Small intestine (tissue), 16 donors: ENCODE measurements at places on chromosomes 6 and 20.
A peak's percentile ranks its signal among the peaks of the same experiment; 100 is the strongest.

DNA sequence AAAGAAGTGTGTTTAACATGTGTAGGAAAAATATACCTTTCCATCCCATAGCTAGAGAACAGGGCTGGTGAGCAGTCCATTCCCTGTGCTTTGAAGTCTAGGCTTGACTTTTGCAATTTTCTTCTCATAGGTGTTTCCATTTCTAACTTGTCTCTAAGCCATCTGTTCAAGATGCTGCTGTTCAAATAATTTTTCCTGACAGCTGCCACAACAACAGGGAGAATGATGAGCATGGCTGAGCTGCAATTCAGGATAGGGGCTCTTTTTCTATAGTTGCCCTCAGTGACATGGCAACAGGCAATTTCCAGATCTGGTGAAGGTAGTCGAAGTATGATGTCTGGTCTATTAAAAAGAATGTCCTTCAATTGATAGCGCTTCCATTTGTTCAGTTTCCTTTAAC lies 103.0 kb upstream of the HS3ST5 start:
- DNase-seq: no peak

- DNase-seq: no peak
Observed at GRCh38 chr6:137692308-137692707, 174.8 kb upstream of the TNFAIP3 start.

- DNase-seq: peak; percentile 82
Observed at GRCh38 chr20:19129976-19130612, 82.3 kb upstream of the SLC24A3 start.

- DNase-seq: no peak
Observed at GRCh38 chr20:60955706-60956105, 296.4 kb upstream of the CDH4 start.

DNA sequence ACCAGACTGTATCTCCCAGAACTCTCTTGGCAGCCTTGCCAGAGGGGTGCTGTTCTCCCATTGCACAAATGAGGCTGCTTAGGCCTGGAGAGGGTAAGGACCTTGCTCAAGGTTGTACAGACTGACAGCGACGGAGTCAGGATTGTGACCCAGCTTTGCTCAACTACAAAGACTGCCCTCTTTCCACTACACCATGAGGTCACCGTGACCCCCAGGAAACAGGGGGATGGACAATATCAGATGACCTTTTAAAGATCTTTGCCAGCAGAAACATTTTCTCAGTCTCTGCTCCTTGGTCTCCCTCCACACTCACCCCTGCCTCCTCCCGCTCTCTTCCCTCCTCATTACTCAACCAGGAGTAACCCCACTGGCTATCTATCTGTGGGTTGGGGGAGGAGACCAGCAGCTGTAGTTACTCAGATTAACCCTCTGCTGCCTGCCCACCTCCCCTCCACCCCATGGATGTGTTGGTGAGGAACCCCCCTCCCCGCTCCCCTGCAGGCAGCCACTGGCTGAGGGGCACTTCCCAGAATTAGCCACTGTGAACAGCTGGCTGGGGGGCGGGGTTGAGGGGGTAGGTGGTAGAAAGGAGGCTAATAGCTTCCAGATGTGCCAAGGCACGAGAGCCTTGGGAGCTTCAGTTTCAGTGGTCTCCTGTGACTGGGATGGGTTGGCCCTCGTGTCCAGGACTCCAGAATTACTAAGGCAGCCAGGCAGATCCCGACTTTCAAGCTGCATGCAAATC lies 26.9 kb upstream of the MRPS18A start:
- DNase-seq: no peak

DNA sequence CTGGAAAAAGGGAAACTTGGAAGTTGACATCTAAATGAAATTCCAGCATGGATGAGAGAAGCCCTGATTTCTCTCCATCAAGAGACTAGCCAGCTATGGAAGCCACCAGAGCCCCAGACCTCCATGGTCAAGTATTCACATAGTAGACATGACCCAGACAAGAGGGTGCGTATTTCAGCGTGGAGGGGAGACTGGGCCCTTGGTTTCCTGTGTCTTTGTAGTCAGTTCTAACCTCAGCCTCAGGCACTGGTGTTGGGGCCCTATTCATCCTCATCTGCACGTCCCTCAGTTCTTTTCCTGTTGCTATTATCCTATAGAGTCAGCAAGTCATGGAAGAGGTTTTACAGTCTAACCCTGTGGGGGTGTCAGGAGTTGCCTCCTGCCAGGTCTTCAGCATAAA lies 12.5 kb downstream of the GNL1 start:
- no peak for DNase-seq

- DNase-seq: no peak
Observed at GRCh38 chr6:146041282-146041681, 12.4 kb downstream of the GRM1 start.

GRCh38 chr6:90780141-90780540 lies 193.3 kb upstream of the MAP3K7 start:
- no peak for DNase-seq

GRCh38 chr6:14757014-14757413 lies 488.9 kb upstream of the JARID2 start:
- no peak for DNase-seq

- no peak for DNase-seq
Observed at GRCh38 chr6:163356743-163357142, 57.8 kb upstream of the QKI start.

DNA sequence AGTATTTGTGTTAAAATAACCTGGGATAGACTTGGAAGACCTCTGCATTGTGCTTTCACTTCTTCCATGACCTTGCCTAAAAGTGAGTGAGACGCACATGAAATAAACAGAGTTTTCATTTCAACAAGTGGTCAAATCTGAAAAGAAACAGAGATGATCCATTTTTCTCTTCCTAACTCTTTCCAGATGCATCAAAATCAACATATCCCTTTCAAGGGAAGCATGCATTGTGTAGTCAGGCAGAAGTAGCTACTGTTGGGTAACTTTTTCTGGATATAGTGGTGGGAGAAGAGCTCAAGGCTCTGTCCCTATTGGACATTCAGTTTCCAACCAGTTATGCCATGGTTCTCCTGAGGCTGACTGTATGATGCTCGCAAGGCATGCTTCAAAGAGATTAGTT lies 233.0 kb upstream of the JAG1 start:
- no peak for DNase-seq

DNA sequence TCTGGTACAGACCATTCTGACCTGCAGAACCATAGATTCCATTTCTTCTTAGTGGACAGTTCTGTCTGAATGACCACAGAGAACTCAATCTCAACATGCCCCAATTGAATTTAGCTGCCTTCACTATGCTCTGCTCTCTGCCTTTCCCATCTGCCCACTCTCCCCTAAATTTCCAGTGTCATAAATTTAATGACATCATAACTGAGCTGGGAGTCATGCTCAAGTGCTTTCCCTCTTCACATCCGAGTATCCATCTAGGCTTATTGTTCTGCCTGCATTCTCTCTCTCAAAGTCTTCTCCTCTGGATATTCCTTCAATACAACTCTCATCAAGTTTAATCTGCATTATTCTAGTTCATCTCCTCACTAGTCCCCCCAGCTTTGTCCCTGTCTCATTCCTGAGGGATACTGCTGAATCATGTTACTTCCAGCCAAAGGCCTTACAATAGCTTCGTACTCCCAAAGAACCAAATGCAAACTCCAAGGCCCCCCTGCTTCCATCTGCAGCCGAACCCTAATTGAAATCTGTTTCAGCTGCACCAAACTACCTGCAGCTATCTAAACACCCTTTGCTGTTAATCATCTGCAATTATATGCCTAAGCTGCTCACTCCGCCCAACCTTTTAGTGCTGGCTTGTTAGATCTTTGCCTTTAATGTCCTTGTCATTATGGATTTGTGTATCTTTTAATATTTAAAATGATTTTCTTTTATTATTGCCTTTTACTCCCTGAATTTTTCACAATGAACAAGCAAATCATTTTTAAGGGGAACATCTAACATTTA lies 46.1 kb downstream of the SLC35B3 start:
- no peak for DNase-seq

GRCh38 chr6:43115365-43115764 lies 39.3 kb downstream of the PTK7 start:
- DNase-seq: no peak

DNA sequence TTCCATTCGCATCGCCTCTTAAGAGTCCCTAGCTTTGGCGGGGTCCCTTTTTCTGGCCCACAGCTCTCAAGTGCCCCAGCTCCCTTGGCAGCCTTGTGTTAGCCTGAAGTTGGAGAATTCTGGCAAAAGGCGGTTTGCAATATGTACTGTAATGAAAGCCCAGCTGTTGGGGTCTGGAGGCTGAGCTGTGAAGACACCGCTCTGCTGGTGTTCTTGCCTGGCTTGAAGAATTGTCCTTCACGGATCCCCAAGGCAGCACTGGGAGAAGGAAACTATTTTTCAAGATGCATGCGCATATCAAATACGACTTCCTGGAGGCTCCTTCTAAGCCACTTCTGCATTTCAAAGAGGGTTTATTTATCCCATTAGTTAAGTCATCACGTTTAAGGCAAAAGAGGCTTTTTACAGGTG lies 21.4 kb upstream of the CITED2 start:
- DNase-seq: no peak
